Skin of body (tissue), 3 donors: ENCODE measurements at places on chromosomes 2 and 18. TPM values are rescaled to one million over a fixed set of nuclear protein-coding genes. Genes with fewer than 3 reads are reported as not detected.

DNA sequence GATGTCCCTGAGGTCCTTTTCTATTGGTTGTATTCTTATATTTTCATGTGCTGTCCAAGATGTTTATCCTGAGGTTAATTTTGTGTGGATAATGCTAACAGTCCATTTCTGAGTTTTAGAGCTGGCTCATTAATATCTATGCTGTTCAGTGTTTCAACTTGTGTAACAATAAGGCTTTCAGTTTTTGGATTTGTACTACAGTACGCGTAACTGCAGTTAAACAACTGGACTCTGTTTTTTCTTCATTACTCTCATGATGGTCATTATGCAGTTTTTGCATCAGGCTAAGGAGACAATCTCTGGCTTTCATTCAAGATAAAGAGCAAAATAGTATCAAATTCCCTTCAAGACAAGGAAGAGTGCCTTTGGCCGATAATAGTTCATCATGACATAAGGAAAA, 1364.8 kb downstream of the DPP10 start:
- DNase-seq = no peak

DNA sequence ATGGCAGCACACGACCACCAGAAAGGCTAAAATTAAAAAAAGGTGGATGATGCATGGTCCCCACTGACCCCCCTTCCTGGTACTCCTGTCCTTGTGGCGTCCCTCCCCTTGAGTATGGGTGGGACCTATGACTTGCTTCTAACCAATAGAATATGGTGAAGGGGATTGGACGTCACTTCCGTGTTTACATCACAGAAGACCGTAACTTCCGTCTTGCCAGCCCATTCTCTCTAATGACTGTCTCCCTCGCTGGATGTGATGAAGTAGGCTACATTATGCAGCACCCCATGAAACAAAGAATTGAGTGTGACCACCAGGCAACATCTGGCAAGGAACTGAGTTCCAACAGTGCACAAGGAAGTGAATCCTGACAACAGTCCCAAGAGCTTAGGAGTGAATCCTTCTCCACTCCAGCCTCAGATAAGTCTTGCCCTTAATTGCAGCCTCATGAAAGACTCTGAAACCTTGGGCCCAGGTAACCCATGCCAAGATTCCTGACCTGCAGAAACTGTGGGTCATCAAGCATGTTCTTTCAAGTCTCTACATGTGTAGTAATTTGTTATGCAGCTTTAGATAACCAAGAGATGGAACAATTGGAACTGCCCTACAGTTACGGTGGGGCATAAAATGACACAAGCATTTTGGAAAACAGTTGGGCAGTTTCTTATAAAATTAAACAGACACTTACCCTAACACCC, 80.1 kb upstream of the NPAS2 start:
- DNase-seq = no peak

DNA sequence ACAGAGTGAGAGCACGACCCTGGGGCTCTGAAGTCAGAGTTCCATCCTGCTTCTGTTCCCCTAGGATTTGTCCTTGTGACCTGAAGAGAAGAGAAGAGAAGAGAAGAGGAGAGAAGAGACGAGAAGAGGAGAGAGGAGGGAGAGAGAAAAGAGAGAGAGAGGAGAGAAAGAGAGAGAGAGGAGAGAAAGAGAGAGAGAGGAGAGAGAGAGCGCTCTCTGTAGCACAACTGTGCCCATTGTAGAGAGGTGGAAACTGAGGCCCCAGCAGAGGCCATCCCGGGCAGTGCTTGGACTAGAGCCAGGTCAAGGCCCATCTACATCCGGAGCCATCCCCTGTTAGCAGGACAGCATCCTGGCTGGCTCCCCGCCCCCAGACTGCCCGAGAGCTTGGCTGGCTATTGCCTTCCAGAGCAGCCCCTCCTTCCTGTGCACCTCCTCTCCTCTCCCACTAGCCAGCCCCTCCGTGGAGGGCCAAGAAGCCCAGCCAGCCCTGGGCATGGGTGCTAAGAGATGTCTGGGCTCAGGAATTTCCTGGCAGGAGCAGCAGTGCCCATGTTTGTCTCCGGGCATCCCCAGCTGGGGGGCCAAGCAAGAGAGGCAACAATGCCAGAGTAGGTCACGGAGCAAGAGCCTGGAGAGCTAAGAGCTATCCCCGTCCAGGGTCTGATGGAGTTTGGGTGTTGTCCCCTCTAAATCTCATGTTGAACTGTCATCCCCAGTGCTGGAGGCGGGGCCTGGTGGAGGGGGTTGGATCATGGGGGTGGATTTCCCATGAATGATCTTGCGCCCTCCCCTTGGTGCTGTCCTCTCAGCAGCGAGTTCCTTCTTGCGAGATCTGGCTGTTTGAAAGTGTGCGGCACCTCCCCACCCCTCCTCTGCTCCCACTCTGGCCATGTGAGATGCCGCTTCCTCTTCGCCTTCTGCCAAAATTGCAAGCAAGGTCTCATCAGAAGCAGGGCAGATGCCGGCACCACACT, 18.2 kb upstream of the GPR55 start:
- no peak for DNase-seq

The ANO7 gene
- total RNA-seq = 0.79 TPM

The ABCG8 gene
- under 0.01 TPM for total RNA-seq

DNA sequence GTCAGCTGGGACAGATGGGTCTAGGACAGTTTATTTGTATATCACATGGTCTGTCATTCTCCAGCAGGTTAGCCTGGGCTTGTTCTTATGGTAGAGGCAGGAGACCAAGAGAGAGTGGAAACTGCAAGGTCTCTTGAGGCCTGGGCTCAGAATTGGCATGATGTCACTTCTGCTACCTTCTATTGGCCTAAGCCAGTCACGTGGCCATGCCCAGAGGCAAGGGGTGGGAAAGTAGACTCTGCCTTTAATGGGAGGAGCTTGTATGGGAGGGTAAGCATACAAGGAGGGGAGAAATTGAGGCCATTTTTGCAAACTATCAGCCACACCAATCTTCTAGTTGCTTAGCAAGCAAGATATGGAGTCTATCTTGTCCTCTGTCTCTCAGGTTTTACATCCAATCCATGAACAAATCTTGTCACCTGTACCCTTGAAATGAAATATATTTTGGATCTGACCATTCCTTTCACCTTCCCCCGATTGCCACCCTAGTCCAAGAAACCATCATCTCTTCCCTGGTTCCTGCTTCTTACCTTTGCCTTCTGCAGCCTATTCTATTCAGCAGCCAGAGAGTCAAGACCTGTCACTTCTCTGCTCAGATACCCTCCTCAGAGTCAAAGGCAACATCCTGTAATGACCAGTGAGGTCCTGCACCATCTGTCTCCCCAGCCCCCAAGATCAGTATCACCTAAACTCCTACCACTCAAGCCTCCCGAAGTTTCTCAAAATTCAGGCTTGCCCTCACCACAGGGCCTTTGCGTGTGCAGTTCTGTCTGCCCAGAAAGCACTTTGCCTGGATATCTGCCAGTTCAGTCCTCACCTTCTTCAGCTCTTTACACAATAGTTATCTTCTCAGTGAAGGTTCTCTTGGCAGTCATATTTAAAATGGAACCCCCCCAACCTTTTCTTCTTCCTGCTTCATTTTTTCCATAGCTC, 240.0 kb downstream of the LOXHD1 start:
- DNase-seq = no peak

The ALPP gene
- total RNA-seq = not detected

- DNase-seq = no peak
Measured at GRCh38 chr2:239479471-239479870, 78.7 kb upstream of the HDAC4 start.

The CNDP1 gene
- total RNA-seq = 0.10 TPM

The ADCYAP1 gene
- total RNA-seq = 3.4 TPM

- DNase-seq = peak; percentile 72
Measured at GRCh38 chr2:74421221-74421870, at the start of the genes C2orf81 and WDR54. C2orf81 (minus strand) TSS chr2:74421619; CDS start chr2:74421560, 59 bp downstream. WDR54 (plus strand) TSS chr2:74421730; CDS start chr2:74422154, 424 bp downstream.

The CREG2 gene
- total RNA-seq = 0.20 TPM

DNA sequence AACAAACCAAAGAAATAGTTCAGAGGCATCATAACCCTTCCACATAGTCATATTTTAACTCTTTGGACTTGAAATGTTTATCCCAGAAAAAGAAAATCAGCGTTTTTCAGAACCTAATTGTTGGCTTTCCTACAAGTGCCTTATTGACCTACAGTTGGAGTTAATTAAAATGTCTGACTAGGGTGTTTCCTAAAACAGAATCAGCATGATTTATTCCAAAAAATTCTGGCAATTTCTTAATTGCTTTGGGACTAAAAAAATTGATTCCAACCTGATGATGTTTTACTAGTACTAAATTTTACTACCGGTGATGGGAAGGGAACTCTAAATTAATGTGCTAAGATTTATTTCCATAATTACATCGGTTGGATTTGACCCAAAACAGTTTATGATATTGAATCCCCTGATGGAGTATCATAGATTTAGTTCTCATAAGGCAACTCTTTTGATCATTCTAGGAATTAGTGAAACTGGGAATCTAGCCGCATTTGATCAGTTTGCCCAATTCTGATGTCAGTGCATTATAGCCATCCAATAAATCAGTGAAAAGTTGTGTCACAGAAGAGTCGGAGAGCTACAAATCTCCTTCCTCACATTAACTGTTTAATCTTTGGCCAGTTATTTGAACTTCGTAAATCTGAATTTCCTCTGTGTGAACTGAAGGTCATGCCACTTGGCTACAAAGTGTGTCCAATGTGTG, 134.3 kb upstream of the DSEL start:
- peak; percentile 90 for DNase-seq

DNA sequence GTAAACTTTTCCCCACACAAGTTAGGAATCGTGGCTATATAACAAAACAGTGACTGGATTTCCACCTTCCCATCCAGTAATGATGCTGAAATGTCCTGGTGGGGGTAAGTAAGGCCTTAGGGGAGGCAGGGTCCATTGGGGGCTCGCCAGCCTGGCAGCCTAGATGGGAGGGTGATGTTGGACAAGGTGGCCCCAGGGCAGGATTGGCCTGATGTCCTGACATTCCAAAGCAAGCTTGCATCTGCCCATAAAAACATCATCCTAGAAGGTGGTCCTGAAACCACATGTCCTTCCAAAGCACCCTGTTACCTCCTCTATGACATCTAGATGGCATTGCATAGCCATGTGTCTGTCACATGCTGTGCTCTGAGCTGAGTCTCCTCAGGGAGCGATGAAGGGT, 54.1 kb upstream of the RAB6C start:
- no peak for DNase-seq

The KRTCAP3 gene
- 2.5 TPM for total RNA-seq

The KANSL1L gene
- 49.1 TPM for total RNA-seq

DNA sequence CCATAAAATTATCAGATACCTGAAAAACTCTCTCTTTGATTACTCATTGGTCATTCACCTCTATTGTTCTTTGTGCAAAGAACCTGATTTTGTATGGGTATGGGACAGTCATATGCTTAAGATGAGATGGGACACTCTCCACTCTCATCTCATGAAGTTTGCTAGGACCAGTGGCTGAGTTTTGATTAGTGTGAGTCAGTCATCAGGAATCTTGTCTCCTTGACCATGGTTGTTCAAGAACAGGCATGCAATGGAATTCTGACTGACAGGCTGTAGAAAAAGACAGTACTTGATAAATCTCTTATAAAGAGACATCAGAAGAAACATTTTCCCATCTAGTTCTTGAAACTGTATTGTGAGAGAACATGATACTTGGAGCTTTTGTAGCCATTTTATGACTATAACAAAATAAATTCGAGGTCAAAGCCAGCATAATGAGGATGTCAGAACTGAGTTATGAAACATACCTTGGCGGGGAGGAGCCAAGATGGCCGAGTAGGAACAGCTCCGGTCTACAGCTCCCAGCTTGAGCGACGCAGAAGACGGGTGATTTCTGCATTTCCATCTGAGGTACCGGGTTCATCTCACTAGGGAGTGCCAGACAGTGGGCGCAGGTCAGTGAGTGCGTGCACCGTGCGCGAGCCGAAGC, 367.0 kb downstream of the NR4A2 start:
- no peak for DNase-seq

DNA sequence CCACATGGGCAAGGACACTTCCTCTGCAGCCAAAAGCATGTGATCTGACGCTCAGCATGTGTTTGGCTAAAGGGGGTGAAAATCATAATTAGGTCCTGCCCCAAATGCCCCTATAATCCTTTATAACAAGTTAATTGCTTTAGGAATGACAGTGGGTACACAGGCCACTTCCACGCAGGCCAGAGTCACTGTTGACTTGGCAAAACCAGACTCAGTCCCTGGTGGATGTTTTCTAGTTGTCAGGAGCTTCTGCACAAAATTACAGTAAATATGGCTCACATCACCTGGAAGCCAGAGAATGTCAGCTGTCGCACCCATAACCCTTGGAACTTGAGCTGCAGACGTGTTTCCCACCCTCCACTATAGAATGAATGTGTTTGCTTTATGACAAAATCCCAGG, 13.3 kb upstream of the PXDN start:
- DNase-seq = no peak
